ENCODE measurements at places on chromosomes 7 and 10.

DNA sequence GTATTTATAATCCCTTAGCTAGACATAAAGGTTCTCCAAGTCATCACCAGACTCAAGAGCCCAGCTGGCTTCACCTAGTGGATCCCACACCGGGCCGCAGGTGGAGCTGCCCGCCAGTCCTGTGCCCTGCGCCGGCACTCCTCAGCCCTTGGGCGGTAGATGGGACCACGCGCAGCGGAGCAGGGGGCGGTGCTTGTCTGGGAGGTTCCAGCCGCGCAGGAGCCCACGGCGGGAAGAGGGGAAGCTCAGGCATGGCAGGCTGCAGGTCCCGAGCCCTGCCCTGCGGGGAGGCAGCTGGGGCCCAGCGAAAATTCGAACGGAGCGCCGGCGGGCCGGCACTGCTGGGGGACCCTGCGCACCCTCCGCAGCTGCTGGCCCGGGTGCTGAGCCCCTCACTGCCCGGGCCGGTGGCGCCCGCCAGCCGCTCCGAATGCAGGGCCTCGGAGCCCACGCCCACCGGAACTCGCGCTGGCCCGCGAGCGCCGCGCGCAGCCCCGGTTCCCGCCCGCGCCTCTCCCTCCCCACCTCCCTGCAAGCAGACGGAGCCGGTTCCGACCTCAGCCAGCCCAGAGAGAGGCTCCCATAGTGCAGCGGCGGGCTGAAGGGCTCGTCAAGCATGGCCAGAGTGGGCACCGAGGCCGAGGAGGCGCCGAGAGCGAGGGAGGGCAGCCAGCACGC is 675.6 kb downstream of the REEP3 start:
- DNase-seq, result no peak

GRCh38 chr7:36896956-36897590 is 172.8 kb upstream of the AOAH start:
- no peak for DNase-seq

DNA sequence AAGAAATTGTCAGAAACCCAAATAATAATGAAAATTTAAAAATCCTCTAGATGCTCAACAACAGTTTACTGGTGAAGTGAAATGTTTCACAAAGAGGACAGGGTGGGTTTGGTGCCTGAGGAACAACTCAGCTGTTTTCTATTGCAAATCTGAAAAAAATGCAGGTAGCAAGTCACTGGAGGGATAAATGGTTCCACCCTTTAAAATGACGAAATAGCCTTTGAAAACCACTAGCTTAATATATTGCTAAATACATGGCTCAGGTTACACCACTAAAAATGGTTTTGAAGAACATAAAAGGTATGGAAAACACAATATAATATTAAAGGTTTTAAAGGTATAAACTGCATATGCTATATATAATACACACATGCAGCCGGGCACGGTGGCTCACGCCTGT is 69.5 kb downstream of the LMBR1 start:
- DNase-seq, result no peak

DNA sequence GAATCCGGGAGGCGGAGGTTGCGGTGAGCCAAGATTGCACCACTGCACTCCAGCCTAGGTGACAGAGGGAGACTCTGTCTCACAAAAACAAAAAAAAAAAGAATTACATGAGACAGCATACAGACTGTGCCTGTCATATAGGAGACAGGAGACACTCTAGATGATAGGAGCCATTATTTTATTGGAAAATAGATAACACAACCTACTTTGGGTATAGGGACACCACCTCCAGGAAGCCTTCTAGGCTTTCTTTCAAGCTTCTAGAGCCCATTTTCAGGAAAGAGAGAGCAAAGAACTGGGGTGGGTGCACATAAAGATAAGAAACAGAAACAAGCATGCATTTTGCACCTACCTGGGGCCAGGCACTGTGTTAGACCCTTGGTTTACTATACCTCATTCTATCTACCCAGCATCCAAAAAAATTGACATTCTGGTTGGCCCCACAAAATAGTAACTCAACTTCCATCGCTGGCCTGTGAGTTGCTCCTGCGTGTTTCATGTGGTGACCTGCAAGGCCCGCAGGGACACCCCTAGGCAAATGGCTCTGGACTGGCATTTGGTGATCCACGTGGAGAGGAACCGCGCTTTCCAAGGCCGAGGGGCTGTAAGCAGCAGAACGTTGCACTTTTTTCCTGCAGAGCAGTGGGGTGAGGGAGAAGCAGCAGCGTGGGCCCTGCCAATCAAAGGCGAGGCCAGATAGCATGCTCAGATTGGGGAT is 57.1 kb upstream of the CACUL1 start:
- no peak for DNase-seq

DNA sequence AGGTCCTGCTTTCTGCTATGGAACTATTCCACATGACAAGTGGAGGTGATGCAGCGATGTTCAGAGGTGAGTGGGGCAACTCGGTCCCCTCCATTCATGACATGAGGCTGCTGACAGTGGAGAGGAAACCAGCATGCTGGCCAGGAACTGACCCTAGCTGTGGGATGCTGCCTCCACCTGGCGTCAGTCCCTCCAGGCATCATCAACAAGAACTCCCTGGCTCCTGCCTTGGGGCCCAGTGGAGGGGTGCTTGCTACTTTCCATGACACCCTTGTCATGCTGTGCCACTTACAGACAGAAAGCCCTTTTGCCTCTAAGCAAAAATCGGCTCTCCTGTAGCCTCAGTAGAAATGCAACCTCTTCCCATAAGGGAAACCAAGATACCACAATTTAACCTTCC is 118.5 kb downstream of the LRRC18 start:
- no peak for DNase-seq

- no peak for DNase-seq
These were observed 133.9 kb downstream of the PRPF18 start for GRCh38 chr10:13720699-13721098.

- DNase-seq, result no peak
These were observed 253.1 kb downstream of the CELF2 start for GRCh38 chr10:11270858-11271179.

DNA sequence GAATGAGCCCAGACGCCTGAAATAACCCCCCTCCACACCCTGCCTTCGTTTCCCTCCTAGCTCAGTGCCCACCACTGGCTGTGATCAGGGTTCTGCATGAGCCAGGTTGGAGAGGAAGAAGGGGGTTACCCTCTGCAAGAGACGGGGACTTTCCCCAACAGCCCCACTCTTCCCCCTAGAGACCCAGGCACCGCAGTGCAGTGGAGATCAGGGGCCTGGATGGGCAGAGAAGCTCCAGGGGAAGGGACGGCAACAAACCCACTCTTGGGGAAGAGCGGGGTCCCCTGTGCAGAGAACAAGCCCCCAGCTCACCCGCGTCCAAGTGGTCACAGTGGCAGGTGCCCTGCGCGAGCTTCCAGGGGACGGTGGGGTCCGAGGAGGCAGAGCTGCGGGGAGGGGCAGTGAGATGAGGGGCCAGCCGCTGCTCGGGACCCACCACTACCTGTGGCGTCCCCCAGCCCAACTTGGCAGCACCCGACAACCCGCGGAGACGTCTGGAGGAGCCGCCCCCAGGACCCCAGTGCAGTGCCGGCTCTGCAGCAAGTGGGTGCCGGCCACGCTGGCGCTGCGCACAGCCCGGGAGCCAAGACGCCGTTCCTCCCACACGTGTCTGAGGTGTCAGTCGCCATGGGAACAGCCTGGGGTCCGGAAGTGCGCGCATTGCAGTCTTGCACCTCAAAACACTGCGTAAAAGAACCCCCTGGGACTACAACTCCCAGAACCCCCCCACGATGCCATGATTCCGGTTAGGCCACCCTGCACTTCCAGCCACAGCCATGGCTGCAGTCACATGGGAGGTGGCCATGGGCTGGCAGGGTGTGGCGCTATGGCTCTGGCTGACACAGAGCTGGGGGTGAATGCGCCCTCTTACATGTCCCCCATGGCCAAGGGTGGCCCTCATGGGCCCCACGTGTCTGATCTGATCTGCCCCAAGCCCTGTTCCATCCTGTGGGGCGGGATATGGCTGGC is 45.8 kb upstream of the WIPI2 start:
- no peak for DNase-seq

DNA sequence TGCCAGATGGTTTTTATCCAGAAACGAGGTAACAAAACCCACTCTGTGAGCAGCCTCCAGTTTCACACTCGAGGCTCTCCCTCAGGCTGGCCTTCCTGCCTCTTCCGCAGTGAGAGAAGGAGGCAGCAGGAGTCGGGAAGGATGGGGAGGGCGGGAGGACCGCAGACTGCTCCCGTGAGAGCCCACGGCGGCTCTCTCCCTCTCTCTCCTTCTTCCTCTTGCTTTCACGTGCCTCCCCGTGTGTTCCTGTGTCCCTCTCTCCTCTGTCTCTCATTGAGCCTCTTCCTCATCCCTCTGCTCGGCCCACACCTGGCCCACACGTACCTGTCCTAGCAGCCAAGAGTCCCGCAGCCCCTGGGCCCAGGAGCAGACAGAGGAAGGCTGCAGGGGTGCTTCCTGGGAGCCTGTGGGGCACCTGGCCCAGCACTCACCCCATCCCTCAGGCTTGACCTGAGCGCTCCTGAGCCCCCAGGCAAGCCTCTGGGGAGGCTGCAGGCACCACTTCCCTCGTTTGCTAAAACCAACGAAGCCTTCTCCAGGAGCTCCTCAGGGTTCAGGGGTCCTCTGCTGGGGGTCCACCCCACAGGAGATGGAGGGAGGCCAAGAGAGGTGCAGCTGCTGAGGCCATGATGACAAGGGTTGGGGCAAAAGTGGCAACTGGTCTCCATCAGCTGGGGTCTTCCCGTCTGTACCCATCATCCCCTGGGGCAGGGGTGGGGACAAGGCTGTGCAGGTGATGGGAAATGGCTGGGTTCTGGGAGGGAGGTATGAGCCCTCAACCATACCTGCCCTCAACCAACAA is 13.6 kb downstream of the SPOCK2 start:
- no peak for DNase-seq

GRCh38 chr7:104791080-104791479 is 222.9 kb upstream of the KMT2E start:
- DNase-seq, result no peak

DNA sequence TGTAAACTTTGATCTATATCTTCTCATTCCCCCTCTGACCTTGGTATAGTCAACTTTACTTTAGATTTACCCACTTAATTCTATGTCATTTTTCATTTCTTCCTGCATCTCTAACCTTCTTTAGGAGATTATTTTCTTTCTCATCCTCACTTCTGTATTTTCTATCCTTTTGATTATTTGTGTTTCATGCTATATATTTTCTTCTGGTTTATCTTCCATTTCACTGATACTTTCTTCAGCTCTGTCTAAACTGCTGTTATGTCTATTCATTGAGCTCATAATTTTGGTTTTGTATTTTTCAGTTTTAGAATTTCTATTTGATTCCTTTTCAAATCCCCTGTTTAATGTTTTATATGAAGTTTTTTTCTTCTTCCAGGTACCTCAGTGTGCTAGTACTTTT is 171.1 kb upstream of the LYZL1 start:
- DNase-seq, result no peak

GRCh38 chr7:2109936-2110609 is 122.7 kb downstream of the MAD1L1 start:
- no peak for DNase-seq

DNA sequence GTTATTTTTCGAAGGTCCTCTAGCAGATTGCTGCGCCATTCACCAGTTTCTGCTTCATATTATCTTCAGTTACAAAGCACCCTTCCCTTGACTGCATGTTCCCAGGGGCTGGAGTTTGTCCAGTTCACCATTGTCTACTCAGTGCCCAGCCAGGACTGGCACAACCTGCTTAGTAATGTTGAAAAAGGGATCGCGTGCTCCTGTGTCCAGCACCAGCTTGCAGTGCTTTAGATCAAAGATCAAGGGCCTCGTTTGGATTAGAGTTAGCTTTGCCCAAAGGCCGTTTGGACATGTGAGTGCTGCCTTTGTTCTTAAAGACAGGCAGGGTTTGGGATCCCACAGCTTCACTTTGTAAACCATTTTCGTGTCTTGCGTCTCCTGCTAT is 867 bp downstream of the ATP6V0E2 start:
- no peak for DNase-seq

DNA sequence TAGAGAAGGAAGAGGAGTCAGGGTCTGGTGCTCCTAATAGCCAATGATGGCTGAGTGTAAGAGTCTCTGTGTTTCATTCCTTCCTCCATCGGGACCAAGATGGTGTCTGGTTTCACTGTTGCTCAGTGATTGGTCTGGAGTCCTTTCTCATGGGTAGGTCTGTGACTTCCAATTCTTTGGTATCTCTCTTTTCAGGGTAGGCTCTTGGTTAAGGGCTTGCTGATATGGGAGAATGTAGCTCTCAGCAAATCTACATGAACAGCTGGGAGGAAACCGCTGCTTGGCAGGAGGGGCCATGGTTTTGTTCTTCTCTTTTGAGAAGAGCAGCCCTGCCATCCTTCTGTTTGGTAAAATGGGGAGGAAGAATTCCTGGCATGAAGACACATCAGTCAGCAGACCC is 209.1 kb upstream of the PODXL start:
- no peak for DNase-seq

GRCh38 chr7:5557920-5558401 is 134.3 kb upstream of the TNRC18 start:
- DNase-seq, result peak; percentile 43

GRCh38 chr10:119670717-119671116 is 19.5 kb downstream of the BAG3 start:
- DNase-seq, result no peak

GRCh38 chr10:30759423-30759822 is 129.9 kb upstream of the LYZL2 start:
- no peak for DNase-seq

- DNase-seq, result no peak
These were observed 10.7 kb upstream of the KMT2E start for GRCh38 chr7:105003275-105003674.

- no peak for DNase-seq
These were observed 103.7 kb upstream of the VWC2 start for GRCh38 chr7:49669692-49670260.

- DNase-seq, result no peak
These were observed 27.7 kb downstream of the SHOC2 start for GRCh38 chr10:110947061-110947595.

DNA sequence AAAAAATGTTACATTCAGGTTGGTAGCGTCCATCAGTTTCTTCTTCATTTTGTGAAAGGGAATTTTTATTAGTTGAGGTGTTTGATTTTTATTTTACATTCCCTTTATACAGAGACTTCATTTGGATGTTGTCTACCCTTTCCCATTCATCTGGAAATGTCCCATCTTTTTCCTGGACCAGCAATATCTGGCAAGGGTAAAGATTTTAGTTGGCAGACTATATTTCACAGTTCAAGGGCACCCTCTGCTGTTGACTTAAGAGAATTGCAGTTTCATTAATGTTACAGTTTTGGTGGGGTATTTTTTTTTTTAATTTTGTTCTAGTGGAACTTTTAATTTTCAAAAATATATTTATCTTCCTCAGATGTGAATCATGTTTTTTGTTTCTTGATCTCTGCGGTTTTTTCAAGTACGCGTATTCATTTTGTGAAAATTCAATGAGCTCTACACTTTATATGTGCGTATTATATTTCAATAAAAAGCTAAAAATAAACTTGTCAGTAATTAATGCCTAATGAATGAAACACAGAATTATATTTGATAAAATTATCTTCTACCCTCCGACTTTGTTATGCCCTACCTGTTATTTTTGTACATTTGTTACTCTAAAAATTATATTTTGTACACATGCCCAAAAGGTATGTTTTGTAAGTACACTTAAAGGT is 97.9 kb upstream of the KLF14 start:
- DNase-seq, result no peak
